ENCODE measurements at places on chromosomes 6 and 20. TPM values are rescaled to one million over a fixed set of nuclear protein-coding genes. Genes with fewer than 3 reads are reported as not detected.

- DNase-seq = no peak
These were observed 55.4 kb downstream of the MRPL14 start for GRCh38 chr6:44071670-44072451.

GRCh38 chr6:148951662-148952061 lies 204.8 kb downstream of the UST start:
- no peak for DNase-seq

DNA sequence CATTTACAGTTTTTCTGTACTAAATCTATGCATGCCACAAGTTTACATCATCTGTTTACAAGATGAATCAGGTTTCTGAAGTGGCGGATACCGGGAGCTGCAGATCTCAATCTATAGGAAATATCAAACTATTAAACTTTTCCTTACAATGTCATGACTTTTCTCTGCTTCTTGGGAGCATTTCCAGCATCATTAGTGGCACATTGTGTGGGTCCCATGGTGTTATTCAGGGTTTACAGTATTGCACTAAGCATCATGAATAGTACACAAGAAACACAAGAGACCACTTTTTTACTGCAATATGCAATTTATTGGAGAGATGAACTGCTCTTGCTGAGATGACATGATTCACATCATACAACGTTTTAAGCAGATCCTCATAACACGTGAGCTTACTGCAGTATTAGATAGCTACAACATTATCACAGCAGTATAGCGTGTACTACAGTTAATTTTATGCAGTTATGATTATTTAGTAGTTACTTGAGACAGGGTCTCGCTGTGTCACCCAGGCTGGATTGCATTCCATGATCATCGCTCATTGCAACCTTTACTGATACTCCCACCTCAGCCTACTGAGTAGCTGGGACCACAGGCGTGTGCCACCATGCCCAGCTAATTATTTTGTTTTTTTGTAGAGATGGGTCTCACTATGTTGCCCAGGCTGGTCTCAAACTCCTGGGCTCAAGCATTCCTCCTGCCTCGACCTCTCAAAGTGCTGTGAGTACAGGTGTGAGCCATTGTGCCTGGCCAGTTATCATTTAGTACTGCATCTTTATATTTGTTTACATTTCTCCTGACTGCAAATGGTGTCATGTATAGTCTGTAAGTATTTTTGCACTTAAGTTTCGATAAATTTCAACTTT lies 18.4 kb downstream of the BLTP3A start:
- DNase-seq = no peak

ZNF133 gene
- polyA plus RNA-seq = 15.9 TPM

SNAP25 gene
- 3.6 TPM for polyA plus RNA-seq

SOX18 gene
- 10.8 TPM for polyA plus RNA-seq

All from forelimb muscle (tissue), 1 donor.